Hypothalamus (tissue), 51 donors: ENCODE measurements at places on chromosomes 11 and 22.
A peak's percentile ranks its signal among the peaks of the same experiment; 100 is the strongest.

- DNase-seq, result no peak
These were observed 186.1 kb upstream of the E2F8 start for GRCh38 chr11:19426756-19427403.

GRCh38 chr11:7892059-7892699 lies 38.9 kb downstream of the OR10A6 start:
- no peak for DNase-seq

GRCh38 chr11:134405436-134405835 lies 6.6 kb downstream of the B3GAT1 start:
- DNase-seq, result no peak

- no peak for DNase-seq
These were observed 3.4 kb upstream of the SCGB2A2 start for GRCh38 chr11:62266558-62266957.

DNA sequence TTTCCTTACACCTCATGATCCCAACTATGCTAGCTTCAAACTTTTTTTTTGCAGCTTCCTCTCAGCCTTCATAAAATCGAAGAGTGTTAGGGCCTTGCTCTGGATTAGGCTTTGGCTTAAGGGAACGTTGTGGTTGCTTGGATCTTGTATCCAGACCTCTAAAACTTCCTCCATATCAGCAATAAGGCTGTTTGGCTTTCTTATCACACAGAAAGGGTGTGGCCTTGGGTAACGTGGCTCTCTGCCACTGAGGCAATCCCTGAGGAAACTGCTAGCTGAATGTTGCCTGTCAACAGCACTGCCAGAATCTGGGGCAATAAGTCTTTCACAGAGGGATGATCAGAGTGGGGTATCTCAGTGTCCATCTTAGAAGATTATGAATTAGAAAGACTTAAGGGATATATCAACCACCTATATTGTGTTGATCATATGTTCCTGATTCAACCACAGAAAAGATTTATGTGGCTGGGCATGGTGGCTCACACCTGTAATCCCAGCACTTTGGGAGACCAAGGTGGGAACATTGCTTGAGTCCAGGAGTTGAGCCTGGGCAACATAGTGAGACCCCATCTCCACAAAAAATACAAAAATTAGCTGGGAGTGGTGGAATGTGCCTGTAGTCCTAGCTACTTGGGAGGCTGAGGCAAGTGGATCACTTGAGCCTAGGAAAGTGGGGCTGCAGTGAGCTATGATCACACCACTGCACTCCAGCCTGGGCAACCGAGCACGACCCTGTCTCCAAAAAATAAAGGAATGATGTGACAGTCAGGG lies 12.5 kb upstream of the CUL5 start:
- DNase-seq, result no peak

DNA sequence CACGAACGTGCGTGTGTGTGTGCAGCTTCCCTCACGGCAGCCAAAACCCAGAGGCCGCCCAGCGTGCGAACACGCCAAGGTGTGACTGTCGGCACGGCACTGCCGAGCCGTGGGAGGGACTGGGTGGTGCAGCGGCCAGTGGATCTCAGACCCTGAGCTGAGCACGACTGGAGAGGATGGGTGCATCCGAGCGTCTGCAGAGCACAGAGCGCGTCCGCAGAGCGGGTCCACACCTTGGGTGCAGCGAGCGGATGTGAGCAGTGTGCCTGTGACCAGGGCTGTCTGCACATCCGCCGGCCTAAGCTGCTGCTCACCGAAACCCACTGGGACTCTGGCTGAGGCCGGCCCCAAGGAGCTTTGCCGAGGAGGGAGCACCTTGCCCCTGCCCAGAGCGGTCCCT lies 22.7 kb downstream of the PTDSS2 start:
- no peak for DNase-seq

- DNase-seq, result no peak
These were observed 130.3 kb downstream of the EFCAB6 start for GRCh38 chr22:43681731-43682360.

GRCh38 chr22:33272180-33272579 lies 214.0 kb upstream of the SYN3 start:
- no peak for DNase-seq

- DNase-seq, result peak; percentile 49
These were observed 150.5 kb downstream of the FEZ1 start for GRCh38 chr11:125345421-125346178.

DNA sequence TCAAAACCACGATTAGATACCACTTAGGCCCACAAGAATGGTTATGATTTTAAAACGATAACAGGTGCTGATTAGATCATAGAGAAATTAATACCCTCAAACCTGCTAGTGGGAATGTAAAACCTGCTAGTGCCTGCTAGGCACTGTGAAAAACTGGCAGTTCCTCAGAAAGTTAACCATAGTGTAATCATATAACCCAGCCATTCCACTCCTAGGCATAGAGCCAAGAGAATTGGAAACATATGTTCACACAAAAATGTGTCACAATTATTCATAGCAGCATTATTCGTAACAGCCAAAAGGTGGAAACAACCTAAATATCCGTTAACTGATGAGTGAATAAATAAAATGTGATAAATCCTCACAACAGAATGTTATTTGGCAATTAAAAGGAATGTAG lies 122.2 kb upstream of the SYN3 start:
- DNase-seq, result no peak

GRCh38 chr11:35675901-35676610 lies 13.5 kb downstream of the TRIM44 start:
- no peak for DNase-seq

- DNase-seq, result no peak
These were observed 53.0 kb downstream of the PARVA start for GRCh38 chr11:12430351-12430750.

GRCh38 chr22:45204819-45205218 lies 35.9 kb downstream of the KIAA0930 start:
- DNase-seq, result no peak

DNA sequence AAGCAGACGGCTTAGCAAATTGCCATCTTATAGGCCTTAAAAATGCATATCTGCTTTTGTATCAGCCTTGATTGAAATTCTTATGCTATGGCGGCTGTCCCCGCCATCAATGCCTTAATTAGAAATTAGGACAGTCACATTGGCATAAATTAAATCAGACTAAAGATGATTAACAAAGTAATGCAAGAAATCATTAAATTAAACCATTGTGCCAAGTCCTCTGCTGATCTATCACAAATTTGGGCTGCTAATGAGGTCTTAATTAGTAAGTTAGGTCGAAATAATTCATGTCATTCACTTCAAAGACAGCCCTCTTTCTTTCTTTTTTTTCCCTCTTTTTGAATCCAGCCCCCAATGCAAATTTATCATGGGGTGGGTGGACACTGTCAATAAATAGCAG lies 159.3 kb downstream of the MIAT start:
- DNase-seq, result no peak

- no peak for DNase-seq
These were observed 477.8 kb downstream of the BRD1 start for GRCh38 chr22:49349841-49350381.

GRCh38 chr11:35526370-35526792 lies 965 bp upstream of the PAMR1 start:
- no peak for DNase-seq

DNA sequence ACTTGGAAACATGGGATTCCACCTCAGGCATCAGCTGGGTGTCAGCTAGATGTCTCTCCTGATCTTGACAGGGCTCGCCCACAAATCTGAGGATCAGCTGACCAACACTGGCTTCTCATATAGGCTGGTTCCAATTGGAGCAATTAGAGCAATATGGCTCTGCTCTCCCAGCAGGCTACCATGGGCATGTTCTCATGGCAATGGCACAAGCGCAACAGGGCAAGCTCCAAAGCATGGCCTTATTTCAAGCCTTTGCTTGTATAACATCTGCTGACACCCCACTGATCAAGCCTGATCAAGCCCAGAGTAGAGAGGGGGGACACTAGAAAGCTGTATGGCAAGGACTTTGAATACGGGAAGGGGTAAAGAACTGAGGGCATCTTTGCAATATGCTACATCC lies 40.7 kb upstream of the SPATA19 start:
- no peak for DNase-seq

DNA sequence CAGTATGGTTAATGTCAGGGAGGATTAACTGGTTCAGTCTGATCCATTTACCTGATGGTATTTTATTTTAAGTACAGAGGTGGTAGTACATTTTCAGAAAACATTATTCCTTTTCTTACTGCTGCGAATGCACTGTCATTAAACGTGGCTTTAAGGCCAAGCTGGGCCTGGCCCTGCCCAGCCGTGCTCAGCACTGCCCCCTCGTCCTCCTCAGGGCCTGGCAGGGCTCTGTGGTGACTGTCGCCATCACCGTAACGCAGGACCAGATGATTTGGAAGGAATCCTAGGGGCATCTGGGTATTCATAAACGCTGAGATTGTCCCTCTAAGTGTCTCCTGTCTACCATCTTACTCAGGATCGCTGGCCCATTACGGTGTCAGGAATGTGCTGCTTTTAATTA lies 302.0 kb downstream of the TBC1D22A start:
- no peak for DNase-seq

- no peak for DNase-seq
These were observed 24.1 kb downstream of the KIAA1671 start for GRCh38 chr22:24976442-24977218.

DNA sequence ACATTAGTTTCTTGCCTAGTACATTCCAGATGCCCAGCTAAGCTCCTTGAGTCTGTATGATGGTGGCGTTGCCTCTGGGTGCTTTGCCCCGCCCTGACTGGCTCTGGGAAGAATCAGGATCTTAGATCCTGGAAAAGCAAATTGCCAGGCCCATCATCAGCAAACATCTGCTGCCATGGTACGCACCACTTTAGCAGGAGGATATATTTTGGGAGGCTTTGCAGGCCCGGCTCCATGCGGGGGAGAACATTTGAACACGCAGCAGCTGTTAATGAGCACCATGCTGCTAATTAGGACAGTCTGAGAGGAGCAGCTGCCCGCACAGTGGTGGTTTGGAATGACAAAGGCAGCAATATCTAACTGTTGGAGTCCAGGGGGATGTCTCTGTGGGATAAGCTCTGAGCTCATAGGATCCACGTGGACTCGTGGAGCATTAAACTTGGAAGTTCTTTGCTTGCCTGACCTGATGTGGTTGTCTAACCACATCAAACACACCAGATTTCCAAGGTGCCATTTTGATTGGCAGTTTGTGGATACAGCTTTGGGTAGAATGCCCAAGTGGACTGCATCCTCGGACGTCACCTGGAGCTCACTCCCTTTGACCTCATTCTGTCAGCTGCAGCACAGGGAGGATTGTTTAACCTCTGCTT lies 217.0 kb upstream of the ZBED5 start:
- no peak for DNase-seq

- DNase-seq, result no peak
These were observed 45.8 kb downstream of the OSBPL5 start for GRCh38 chr11:3119141-3119821.

- DNase-seq, result no peak
These were observed 167.0 kb downstream of the BUD13 start for GRCh38 chr11:116605543-116606459.

GRCh38 chr11:121153472-121153871 lies 52.4 kb downstream of the TECTA start:
- DNase-seq, result no peak

DNA sequence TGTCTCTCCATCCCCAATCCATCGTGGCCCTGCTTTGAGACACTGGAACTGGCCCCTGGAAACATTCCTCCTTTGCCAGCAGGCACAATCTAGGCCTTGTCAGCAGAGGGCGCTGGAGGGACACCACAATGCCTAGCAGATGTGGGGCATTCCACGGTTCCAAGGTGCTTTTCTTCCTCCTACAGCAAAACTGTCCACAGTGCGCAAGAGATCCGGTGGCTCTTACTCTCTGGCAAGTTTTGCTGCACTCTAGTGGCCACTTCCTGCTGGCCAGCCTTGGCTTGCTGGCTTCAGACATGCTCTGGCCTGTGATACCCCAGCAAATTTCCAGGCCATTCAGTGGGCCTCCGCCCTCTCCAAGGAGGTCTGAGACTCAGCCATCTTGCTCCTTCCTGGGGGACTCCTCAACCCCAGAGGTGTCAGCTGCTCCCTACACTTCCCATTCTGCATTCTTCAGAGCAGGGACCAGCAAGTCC lies 17.1 kb upstream of the RBM4B start:
- peak; percentile 61 for DNase-seq

DNA sequence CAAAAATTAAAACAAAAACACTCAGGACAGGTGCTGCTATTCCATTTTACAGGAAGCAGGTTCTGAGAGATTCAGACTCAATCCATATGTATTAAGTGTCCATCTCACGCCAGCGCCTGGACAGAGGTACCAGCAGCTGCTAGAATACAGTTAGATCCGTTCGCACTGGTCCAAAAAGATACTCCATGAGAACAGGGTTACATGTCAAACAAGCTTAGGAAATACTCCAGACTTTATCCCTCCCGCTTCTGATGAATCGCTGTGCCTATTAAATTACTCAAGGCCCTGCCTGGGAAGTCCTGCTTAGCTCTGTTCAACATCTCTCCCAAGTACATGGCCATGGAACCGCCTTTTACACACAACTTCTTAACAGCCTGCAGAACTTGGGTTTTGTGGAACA lies 50.2 kb upstream of the SLC35C1 start:
- DNase-seq, result no peak

DNA sequence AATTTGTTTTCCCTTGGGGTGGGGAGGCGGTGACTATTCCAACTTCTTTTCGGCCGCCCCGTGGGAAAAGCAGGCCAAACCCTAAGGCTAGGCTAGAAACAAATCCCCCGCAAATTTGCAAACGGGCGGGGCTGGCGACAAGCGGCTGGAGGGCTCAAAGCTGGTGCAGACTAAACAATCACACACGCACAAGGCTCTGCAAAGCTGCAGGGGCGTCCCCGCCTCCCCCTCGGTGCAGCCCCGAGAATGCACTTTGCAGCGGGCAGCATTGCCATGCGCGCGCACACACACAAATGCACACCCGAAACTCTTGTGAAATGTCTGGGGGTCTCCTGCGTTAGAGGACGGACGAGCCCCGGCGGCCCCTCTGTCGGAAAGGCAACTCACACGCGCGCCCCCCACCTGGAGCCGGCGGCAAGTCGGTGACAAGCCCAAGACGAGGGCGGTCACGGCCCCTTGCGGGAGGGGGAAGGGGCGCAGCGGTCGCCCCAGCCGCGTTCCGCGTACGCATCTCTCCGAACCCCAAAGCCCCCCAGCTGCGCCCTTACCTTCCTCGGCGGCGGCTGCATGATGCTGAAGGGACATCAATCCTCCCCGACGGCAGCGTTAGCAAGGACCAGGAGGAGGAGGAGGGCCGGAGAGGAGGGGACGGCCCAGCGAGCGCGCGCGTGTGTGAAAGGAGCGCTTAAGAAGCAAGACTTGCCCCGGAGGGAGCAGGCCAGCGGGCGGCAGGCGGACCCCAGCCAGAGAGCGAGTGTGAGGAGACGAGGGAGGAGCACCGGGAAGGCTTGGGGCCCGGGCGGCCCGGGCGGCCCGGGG lies 600 bp downstream of the FCHSD2 start:
- peak; percentile 65 for DNase-seq

DNA sequence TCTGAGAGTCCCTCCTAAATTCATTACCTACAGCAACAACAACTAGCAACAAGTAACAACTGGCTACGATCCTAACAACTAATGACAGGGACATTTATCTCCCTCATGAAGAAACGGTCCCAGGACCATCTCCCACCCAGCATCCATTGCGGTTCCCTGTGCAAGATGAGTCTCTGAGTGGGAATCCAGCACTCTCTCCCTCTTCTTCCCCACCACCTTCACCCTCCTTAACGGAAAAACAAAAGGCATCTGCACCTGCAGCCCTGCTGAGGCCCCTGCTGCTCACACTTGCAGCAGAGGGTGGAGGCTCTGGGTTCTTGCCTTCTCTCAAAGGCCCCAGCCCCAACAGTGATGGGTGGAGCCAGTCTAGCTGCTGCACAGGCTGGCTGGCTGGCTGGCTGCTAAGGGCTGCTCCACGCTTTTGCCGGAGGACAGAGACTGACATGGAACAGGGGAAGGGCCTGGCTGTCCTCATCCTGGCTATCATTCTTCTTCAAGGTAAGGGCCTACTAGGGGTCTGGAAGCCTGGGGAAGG lies at the start of gene CD3G:
CD3G (plus strand) TSS at position 364 of the 535 bp plus-strand sequence; CDS start at position 444, 80 bp downstream.
- no peak for DNase-seq
